Skin of body (tissue), 3 donors: ENCODE measurements at places on chromosomes 12 and 14. TPM values are rescaled to one million over a fixed set of nuclear protein-coding genes. Genes with fewer than 3 reads are reported as not detected.

The WIF1 gene
- total RNA-seq = 17.3 TPM

The MDGA2 gene
- total RNA-seq = 0.89 TPM

The CTSG gene
- total RNA-seq = 31.1 TPM

The BDKRB2 gene
- total RNA-seq = 2.7 TPM

The IL26 gene
- total RNA-seq = not detected

The VASH1 gene
- 10.5 TPM for total RNA-seq

The METAP2 gene
- 51.0 TPM for total RNA-seq

The KLRF1 gene
- 0.39 TPM for total RNA-seq

The PRICKLE1 gene
- total RNA-seq = 34.7 TPM

The SYT1 gene
- 0.99 TPM for total RNA-seq

The HOXC9 gene
- 4.0 TPM for total RNA-seq

The COQ10A gene
- 7.1 TPM for total RNA-seq

The PARPBP gene
- total RNA-seq = 10.2 TPM

The CCDC184 gene
- total RNA-seq = 0.30 TPM

The DPF3 gene
- total RNA-seq = 0.89 TPM
